Retinal pigment epithelial cell (primary cell): ENCODE measurements at places on chromosomes 1 and 21.

DNA sequence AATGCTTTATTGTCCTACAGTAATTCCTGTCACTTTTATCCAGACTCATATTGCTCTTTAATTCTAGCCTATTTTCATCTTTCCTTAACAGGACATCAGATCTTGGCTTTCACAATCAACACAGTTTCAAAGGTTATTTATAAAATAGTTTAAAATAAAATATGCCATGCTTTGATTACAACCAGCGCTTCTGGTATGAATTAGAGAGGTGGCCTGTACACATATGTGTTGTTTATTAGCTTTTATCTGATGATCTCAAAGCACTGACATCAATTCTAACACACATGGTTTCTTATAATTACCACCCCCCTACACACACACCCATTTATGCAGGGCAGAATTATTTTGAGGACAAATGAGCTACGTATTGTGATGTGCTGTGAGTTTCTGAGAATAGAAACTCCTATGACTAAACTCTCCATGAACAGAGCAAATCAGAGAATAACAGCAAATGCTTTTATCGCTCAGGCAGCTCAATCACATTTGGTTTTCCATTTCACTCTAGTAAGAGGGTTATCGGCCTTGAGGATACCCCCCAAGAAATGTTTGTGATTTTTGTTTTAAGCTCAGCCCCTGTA lies 18.0 kb downstream of the CD247 start:
- no peak for DNase-seq

- DNase-seq = no peak
Measured at GRCh38 chr1:59034925-59035324, 251.1 kb upstream of the JUN start.

DNA sequence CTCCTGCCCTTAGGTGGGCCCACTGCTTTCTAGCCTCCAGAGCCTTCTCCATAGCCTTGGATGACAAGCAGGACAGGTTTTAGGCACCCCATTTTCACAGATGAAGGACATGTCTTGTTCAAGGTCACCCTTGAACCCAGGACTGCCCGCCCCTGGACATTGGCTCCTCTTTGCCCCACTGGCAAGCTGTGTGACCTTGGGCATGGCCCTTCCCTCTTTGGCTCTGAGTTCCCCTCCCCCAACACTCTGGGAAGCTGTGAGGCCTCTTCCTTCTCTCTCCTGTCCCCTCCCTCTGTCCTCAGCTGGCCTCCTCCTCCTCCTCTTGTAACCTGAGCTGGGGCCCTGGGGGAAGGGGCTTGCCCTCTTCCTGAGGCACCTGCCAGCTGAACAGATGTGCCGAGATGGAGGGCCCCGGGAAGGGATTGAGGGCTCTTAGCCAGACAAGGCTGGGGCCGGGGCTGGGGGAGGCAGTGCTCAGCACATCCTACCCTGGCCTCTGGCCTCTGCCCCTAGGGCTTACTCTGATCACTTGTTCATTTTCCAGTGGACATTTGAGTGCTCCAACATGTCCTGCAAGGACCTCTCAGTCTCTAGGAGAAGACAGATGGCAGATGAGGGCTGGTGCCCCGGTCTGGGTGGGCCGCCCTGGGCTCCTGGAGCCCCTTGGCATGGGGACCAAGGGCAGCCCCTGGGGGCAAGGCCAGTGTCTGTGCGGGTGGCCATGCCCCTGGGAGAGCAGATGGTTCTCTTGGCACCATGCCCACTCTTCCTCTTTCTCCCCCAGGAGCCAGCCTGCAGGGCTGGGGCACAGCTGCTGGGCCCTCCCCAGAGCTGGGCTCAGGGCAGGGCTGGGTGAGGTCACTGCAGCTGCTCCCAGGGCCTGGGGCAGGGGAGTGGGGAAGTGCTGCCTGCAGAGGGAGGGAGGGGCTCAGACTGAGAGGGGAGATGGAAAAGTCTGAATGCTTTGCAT lies 10.7 kb downstream of the FOXO6 start:
- no peak for DNase-seq

DNA sequence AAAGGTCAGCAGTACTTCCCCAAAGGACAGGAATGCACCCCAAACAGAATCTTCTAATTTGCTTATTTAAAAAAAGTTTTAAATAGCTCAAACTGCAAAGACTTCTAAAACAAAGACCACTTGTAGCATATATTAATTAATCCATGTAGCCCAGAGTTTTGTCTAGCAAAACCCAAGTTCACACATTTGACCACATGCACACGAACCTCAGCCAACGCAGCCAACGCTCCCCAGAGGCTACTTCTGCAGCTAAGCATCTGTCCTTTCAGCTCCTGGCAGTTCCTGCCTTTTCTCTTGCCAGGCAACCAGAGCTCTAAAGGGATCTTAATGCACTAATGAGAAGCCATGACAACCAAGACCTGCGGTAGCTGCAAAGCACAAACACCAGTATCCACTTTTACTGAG lies 89.6 kb downstream of the RERE start:
- DNase-seq = peak; percentile 43

DNA sequence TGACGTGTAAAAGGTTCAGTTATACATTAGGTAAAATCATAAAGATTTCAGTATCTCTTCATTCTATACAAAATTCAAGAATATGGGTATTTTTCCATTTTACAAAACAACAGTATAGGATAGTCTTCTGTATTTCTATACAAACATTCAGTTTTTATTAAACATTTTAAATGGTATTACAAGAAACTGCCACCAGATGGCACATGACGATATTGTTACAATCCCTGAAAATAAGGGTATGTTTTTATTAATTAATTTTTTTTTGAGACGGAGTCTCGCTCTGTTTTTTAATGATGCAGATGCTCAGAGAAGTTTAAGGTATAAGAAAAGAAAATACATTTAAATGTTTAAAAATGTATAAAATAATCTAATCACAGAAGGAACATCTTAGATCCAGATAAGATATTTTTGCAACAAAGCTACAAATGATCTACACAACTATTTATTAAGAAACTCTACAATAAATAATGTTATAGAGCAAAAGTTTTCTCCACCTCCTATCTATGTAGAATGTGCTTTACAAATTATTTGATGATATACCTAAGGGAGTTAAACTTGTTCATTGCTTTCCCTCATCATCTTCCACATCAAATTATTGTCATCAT lies 23.5 kb upstream of the RSBN1 start:
- DNase-seq = no peak

DNA sequence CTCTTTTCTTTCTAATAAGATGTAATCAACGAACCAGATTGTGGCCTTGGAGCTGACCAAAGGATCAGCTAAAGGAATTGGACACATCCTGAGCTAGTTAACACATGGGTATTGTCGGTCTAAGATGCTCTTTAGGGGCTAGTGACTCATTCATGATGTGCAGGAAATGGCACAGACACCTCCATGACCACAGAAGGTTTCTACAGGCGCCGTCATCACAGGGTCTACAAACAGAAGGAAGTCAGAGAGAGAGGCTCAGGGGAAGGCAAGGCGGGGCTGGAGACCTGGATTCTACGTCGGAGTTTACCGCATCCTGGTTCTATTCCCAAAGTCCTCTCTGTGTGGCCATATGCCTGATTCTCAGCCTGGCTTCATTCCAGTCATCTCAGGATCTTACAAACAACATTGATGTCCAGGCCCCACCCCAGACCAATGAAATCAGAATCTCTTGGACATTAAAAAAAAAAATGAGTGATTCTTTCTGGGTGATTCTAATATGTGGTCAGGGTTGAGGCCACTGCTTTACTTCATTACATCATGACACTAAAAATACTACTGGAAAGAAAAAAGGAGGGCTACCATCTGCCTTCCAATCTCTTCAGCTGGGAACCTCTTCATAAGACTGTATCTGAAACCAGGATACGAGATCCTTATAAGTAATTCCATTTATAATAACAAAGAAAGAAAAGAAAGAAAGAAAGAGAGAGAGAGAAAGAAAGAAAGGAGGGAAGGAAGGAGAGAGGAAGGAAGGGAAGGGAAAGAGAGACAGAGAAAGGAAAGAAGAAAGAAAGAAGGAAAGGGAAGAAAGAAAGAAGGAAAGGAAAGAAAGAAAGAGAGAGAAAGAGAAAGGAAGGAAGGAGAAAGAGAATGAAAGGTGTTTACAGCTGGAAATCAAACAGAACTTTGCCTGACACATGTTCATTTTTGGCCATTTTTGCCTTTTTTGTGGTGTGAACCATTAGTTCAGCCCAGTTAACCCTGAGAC lies 11.6 kb upstream of the KCNJ15 start:
- no peak for DNase-seq
